ENCODE measurements at places on chromosomes 16 and 17.

- DNase-seq = no peak
These were observed 141.8 kb downstream of the KATNIP start for GRCh38 chr16:27691721-27692120.

- no peak for DNase-seq
These were observed 507.7 kb downstream of the MAF start for GRCh38 chr16:79092846-79093245.

DNA sequence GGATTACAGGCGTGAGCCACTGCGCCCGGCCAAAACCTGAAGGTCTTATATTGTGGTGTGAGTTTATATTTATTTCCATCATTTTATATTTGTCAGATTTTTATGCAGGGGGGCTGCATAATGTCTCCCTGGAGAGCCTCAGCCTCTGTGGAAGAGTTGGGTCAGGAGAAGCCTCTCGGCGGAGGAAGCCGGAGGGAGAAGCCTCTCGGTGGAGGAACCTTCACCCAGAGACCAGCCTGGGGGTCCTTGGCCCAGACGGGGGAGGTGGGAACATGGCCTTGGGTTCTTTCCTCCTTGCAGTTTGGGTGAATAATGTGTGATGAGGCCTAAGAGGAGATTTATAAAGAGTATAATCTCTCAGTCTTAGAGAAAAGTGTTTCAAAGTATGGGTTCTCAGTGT is 22.4 kb upstream of the ZNF750 start:
- DNase-seq = no peak

GRCh38 chr17:47812146-47812920 is 9.3 kb downstream of the OSBPL7 start:
- no peak for DNase-seq

GRCh38 chr17:81968396-81968745 is 7.4 kb upstream of the NOTUM start:
- no peak for DNase-seq
